ENCODE measurements at places on chromosomes 6 and 20.

- DNase-seq: no peak
Measured at GRCh38 chr6:127303917-127304316, 37.3 kb downstream of the RNF146 start.

DNA sequence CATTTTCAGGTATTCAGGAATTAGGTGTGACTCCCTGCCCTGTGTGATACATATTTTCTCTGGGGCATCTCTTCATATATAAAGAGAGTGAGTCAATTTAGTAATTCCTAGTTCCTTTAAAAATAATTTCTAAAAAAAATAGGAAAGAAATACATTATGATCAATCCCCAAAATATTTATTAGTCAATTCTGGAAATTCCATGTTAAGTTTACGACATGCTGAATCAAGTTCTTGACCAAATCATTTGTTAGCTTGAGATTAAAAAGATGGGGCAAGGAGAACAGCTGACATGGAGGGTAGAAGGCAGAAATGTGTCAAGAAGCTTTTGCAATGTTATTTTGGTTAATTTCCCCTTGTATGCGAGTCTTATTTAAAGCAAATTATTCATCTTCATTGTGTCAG is 22.7 kb upstream of the PRDM1 start:
- DNase-seq: no peak

- DNase-seq: no peak
Measured at GRCh38 chr6:154161689-154162088, 122.6 kb downstream of the OPRM1 start.

DNA sequence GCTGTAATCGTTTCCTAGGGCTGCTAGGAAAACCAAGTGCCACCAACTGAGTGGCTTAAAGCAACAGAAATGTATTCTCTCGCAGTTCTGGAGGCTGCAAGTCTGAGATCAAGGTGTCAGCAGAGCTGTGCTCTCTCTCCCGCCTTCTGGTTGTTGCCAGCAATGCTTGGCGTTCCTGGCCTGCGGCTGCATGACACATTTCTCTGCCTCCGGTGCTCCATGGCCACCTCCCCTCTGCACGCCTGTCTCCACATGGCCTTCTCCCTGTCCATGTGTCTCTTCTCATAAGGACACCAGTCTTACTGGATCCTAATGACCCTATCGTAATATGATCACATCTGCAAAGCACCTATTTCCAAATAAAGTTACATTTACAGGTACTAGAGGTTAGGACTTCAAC is 91.7 kb upstream of the AKAP12 start:
- no peak for DNase-seq

GRCh38 chr6:107122748-107123147 is 7.4 kb upstream of the BEND3 start:
- DNase-seq: no peak

DNA sequence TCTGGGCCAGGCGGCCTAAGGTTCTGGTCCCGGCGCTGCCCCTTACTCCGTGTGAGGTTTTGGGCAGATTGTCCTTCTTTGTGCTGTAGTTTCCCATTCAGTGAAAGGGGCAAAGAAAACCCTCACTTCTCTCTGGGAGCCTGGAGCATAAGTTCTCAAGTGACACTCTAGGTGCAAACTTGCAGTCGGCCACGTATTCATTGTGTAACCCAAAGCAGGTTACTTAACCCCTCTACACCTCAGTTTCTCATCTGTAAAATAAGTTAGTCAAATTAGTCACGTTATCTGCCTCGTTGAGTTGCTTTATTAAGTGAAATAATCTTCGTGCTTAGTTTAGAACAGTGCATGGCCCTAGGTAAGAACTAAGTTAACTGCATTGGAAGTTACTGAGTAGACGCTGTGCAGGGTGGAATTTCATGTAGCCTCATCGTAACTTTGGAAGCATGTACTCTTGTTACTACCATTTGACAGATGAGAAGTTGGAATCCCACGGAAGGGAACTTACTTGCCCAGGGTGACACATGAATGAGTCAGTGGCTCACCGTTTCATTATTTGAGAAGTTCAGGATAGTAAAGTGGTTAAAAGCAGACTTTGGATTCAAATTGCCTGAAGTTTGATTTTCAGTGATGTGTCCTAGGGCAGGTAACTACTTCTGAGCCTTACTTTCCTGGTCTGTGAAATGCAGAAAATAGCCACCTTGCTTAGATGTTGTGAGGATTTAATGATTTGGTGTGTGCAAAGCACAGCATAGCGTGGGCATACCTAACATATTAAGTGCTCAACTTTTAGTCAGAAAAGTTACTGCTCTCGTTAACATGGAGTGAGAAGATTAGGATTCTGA is 556 bp upstream of the MROH8 start:
- DNase-seq: no peak

DNA sequence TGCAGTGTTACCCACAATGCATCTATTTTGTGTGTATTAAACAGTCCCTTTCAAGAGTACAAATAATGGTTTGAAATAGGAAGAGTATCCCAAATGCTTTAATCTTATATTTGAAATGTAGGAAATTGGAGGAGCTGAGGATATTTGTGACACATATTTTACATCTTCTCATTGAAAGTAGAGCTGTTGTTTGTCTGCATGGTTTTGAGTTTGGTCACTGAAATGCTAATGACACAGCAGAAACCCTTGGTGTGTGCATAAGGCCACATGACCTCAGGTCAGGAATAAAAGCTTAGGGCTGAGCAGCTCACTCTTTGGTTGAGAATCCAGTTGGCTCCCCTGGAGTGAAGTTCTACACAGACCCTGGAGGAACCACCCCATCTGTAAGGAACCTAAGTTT is 49.8 kb downstream of the TPD52L1 start:
- DNase-seq: no peak

GRCh38 chr6:86949771-86950170 is 12.4 kb downstream of the HTR1E start:
- DNase-seq: no peak

DNA sequence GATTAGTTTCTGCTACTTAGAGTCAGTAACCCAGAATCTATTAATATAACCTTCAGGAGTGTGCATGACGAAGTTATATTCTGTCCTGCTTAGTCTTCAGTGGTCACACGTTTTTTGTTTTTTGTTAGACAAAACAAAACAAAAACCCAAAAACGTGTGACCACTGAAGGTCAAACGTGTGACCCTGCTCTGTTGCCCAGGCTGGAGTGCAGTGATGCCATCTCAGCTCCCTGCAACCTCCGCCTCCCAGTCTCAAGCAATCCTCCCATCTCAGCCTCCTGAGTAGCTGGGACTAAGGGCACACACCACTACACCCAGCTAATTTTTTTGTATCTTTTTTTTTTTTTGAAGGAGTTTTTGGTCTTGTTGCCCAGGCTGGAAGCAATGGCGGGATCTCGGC is 142.4 kb downstream of the BCAS1 start:
- DNase-seq: no peak

- DNase-seq: no peak
Measured at GRCh38 chr6:137570393-137570792, 76.2 kb upstream of the OLIG3 start.

- no peak for DNase-seq
Measured at GRCh38 chr6:73562558-73562957, 41.7 kb upstream of the EEF1A1 start.

DNA sequence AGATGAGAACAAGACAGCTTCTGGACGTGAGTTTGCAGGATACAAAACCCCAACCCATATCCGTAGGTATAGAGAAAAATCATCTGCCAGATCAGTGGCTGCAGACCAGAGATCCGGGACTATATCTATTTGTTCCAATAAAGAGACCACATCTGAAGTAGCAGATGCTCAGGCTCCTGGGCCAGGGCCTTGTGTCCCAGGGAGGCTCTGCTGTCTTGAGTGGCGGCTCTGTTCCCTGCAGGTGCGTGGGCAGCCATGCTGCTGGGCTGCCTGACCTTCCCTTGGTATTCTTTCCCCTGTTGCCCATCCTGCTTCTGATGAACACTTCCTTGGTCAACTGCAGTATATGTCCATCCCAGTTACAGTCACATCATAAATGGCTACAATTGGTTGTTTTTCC is 34.9 kb downstream of the ERMARD start:
- DNase-seq: no peak

GRCh38 chr20:21352703-21353102 is 44.6 kb downstream of the NKX2-4 start:
- no peak for DNase-seq

- DNase-seq: peak; percentile 50
Measured at GRCh38 chr6:137224799-137225198, 5.6 kb upstream of the IFNGR1 start.

- DNase-seq: no peak
Measured at GRCh38 chr6:89859744-89860143, 30.1 kb downstream of the CASP8AP2 start.

- DNase-seq: no peak
Measured at GRCh38 chr20:62943396-62943795, 5.4 kb downstream of the GID8 start.

DNA sequence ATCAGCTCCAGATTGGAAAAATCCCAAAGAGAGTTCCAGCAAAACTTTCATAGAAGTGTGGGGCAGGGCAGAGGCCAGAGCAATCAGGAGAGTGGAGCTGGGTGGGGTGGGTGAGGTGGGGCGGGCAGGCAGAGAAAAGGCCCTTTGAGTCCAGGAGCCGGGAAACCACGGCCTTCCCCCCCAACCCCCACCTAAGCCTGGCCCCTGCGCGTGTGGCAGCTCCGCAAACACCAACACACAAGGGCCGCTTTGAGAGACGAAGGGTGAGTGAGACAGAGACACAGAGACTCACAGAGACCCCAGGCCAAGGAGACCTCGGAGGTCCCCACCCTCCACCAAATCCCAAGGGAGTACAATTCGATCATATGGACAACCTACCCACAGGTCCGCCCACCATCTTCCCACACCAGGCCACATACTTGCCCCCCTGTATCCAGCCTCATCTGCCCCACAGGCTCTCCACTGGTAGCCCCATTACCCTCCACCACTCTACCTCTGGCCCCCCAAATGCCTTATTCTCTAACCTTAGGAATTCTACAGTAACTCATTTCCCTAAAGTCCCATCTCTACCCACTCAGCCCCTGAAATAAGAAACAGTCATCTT is 1.7 kb downstream of the COL11A2 start:
- no peak for DNase-seq

GRCh38 chr6:149830731-149831307 is 33.3 kb downstream of the LRP11 start:
- DNase-seq: no peak

DNA sequence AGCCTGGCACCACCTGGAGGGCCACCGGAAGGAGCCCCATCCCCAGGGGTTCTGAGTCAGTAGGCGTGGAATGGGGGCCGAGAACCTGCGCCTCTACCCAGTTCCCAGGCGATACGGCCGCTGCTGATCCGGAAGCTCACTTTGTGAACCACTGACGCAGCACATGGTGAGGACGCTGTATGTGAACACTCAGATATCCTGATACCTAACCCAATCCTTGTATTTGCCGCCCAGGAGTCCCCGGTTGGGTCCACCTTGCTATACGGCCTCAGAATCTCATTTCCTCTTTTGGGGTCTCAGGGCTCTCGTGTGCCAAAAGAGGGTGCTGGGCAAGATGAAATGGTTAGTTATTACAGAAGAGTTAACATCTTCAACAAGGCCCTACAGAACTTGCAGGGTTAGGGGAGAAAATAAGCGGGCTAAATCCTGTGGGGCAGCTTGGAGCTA is 604 bp upstream of the RAB5IF start:
- peak; percentile 59 for DNase-seq

DNA sequence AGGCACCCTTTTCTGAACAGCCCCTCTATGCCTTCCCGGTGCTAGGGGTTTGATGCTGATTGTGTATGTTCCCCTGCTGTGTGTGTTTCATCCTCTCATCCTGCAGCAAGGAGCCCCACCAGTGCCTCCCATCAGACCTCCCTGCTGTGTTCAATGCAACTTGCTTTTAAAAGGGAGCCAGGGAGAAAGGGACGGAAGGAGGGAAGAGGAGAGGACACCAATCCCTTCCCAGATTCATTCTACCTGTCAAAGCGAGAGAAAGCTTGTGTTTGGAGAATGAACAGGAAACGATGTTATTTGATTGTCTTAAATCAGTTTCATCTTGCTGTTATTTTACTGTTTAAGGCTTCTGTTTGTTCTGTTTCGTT is 259.2 kb downstream of the ADGB start:
- no peak for DNase-seq

DNA sequence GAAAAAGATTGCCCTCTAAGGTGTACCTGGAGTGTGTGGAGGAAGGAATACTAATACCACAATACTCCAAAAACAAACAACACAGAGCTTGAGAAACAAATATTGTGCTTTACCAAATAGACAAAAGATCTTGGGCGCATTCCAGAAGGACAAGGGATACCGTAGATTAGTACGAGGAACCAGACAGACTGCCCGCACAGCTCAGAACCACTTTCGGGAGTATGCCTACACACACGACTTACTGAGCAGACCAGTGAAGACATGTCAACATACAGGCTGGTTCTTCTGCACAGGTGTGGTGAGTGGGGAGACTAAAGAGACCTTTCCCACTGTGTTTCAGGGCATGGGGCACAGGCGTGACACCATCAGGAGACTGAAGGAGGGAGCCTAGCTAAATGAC is 15.8 kb upstream of the FOXQ1 start:
- DNase-seq: no peak

GRCh38 chr20:3161316-3162079 is 1.8 kb upstream of the FASTKD5 start:
- no peak for DNase-seq

GRCh38 chr6:54614499-54615195 is 231.9 kb upstream of the FAM83B start:
- no peak for DNase-seq

DNA sequence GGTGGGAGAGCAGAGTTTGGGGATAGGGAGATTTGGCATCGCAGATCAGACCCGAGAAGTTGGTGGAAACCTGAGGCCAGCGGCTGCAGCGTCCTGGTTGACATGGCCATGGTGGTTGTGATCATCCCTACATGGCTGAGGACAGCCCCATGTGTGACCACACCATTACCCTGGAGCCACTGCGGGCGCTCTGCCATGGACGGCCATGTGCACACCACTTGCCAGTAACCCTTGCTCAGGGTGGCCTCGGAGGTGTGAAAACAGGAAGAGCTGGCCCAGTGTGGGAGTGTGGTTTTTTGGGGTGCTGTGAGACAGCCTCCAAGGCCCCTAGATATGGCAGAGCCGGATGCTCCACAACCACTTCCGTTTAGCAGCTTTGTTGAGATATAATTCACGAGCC is 64.4 kb downstream of the TMEM242 start:
- peak; percentile 41 for DNase-seq

GRCh38 chr20:22576733-22577514 is 7.4 kb downstream of the FOXA2 start:
- DNase-seq: no peak

DNA sequence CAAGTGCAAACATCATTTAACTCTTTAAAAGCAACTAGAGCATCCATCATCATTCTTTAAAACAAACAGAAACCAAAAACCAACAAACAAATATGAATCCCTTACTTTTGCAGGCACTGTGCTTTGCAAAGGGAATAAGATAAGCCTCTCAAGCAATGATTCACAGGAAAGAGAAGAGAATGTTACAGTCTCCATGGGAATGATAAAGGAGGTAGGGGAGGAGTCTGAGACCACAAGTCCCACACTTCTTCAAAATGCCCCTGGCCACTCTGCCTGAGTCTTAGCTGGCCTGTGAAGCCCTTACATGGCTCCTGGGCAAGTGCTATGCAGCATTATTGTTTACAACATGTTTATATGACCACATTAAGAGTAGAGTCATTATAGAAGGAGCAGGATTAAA is 257.7 kb upstream of the MARCKS start:
- DNase-seq: peak; percentile 54

GRCh38 chr6:108839083-108839642 is 9.1 kb upstream of the ARMC2 start:
- DNase-seq: no peak

GRCh38 chr6:7523922-7524321 is 17.5 kb upstream of the DSP start:
- no peak for DNase-seq

Data from CMK (cell line).